ENCODE measurements at places on chromosomes 11 and 22.

DNA sequence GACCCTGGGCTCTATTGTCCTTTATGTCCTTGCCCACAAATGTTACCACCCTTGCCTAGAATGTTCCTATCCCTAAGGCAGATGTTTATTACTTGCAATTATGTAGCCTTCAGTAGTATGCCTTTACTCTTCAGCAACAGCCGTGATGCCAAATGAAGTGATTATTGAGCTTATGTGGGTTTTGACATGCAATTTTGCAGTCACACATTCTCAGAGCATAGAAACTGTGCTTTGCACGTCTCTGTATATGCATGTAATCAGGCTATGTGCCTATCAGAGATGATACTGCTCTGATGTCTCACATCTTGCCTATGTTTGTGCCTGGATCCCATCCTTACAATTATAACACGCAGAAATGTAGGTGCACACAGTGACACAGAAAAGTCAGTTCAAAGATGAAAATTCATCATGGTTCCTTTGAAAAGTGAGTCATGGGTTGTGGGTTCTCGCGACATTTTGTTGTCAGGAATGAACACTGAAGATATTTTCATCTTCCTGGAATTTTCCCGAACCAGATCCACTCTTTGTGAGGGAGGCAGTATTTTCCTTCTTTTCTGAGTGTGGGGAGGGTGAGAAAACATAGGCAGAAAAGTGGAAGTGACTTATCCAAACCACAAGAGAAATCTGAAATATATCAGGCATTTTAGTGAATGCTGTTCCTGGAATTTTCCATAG, 81.1 kb downstream of the BMAL1 start:
- no peak for DNase-seq

DNA sequence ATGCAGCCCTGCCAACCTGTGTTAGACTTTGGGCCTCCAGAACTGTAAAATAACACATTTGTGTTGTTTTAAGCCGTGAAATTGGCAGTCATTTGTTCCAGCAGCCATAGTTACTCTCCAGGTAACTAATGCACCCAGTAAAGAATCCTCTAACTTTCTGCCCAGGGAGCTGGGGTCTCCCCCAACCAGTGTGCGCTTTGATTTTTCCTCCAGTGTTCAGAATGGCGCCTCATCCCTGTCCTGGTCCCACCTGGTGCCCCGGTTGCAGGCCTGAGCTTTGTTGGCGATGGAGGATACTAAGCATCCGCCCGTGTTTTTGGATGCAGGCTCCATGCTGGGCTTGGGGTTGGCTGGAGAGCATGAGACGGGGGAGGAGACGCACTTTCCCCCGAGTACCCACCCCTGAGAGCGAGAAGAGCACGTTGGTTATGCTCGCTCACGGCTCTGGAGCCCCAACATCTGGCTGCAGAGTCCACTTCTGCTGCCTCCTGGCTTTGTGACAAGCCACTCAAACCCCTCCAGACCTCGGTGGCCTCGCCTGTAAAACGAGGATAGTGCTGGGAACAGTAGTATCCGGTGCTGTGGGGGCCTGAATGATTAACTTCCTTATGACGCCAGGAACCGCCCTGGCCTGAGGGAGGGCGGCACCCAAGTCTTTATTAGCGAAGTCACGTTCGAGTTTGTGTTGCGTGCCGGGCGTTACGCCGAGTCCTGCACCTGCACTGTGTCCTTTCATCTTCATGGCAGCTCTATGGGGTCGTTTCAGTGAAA, 25.8 kb downstream of the MRGPRD start:
- DNase-seq = no peak

DNA sequence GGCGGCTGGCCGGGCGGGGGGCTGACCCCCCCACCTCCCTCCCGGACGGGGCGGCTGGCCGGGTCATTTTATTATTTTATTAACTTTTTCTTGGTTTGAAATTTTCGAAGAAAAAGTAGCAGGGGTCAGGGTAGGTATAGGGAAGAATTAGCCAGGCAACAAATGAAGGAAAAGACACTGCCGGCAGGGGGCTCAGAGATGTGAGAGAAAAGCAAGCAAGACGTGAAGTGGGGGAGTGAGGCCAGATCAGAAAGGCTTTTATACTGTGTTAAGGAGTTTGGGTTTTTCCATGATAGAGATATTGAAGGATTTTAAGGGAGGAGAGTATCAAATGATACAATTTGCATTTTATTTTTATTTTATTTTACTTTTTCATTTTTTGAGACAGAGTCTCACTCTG, 19.0 kb downstream of the RNF214 start:
- no peak for DNase-seq

DNA sequence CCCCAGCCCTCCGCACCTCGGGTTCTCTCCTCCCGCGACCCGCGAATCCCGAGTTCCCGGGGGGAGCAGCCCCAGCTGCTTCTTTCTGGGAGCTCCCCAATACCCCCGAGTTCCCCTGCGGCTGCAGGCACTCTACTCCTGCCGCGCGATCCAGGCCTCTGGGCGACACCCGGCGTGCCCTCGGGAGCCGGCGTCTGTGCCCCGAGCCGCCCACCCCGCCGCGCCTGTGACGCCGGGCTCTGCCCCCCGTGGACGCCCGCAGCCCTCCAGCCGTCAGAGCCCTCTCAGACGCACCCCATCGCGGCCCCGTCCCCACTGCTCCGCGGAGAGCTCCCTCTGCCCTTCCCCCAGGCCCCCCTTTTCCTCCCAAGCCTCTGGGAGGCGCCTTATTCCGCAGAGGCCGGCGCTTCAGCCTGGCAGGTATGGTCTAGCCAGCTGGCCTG, 422 bp downstream of the GLB1L2 start:
- DNase-seq = peak; percentile 45

GRCh38 chr11:133215596-133216230, 316.6 kb downstream of the OPCML start:
- no peak for DNase-seq

GRCh38 chr11:10322830-10323792, 18.2 kb downstream of the ADM start:
- DNase-seq = peak; percentile 86
